ENCODE measurements at places on chromosomes 1 and 21.

GRCh38 chr21:28962465-28962864, 30.2 kb downstream of the LTN1 start:
- no peak for DNase-seq

DNA sequence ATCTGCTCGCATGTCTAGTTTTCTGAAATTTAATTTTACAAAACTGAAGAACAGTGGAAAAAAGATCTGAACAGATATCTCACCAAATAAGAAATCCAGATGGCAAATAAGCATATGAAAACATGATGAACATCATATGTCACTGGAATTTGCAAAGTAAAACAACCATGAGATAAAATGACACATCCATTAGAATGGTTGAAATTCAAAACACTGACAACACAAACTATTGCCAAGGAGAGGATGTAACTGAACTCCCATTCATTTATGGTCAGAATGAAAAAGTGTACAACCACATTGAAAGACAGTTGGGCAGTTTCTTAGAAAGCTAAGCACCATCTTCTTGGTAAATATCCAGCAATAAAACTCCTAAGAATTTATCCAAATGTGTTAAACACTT, 312.7 kb upstream of the NCAM2 start:
- no peak for DNase-seq

DNA sequence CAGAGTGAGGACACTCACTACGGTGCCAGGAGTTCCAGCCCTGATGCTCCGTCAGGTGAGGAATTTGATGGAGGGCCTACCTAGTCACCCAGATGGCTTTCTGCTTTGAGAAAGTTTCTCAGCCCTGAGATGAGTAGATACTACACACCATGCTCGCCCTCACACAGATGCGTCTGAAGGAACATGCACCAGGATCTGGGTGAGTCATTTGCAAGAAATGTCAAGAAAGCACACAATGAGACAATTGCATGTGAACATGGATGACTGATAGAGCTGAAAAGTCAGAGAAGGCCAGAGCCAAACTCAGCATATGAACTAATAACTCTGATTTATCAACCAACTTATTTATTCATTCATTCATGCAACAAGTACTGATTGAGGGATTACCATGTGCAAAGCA, 483.9 kb downstream of the OMA1 start:
- DNase-seq: no peak

- DNase-seq: no peak
Measured at GRCh38 chr1:181405584-181405983, 77.7 kb upstream of the CACNA1E start.

- no peak for DNase-seq
Measured at GRCh38 chr1:53583868-53584776, 124.9 kb downstream of the DMRTB1 start.

DNA sequence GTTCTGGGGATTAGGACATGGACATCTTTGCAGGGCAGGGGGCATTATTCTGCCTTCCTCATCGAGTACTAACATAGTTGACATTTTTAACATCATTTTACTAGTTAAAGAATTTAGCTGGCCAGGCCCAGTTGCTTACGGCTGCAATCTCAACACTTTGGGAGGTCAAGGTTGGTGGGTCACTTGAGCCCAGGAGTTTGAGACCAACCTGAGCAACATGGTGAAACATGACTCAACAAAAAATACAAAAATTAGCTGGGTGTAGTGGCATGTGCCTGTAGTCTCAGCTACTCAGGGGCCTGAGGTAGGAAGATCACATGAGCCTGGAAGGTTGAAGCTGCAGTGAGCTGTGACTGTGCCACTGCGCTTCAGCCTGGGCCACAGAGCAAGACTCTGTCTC, 29.8 kb upstream of the THEM4 start:
- DNase-seq: no peak

GRCh38 chr1:110004583-110004982, 20.0 kb downstream of the AHCYL1 start:
- DNase-seq: no peak

- no peak for DNase-seq
Measured at GRCh38 chr1:86149591-86149990, 7.0 kb downstream of the COL24A1 start.

DNA sequence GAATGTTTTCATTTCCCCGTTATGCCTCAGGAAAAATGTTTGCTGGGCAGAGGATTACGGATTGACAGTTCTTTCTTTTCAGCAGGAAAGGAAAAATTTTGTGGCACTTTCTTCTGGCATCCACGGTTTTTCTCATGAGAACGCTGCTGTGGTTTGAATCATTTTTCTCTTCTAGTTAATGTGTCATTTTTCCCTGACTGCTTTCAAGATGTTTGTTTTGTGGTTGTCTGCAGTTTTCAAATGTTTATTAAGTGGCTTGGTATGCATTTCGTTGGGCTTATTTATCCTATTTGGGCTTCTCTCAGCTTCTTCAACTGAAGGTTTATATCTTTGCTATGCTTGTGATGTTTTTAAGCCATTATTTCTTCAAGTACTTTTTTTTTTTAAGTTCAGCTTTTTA, 359.0 kb downstream of the RGS7 start:
- DNase-seq: no peak

- peak; percentile 86 for DNase-seq
Measured at GRCh38 chr1:151909167-151910149, at the start of gene THEM4. THEM4 (minus strand) TSS chr1:151909511; CDS start chr1:151909458, 53 bp downstream.

- no peak for DNase-seq
Measured at GRCh38 chr1:1198423-1199140, 7.8 kb downstream of the TNFRSF18 start.

DNA sequence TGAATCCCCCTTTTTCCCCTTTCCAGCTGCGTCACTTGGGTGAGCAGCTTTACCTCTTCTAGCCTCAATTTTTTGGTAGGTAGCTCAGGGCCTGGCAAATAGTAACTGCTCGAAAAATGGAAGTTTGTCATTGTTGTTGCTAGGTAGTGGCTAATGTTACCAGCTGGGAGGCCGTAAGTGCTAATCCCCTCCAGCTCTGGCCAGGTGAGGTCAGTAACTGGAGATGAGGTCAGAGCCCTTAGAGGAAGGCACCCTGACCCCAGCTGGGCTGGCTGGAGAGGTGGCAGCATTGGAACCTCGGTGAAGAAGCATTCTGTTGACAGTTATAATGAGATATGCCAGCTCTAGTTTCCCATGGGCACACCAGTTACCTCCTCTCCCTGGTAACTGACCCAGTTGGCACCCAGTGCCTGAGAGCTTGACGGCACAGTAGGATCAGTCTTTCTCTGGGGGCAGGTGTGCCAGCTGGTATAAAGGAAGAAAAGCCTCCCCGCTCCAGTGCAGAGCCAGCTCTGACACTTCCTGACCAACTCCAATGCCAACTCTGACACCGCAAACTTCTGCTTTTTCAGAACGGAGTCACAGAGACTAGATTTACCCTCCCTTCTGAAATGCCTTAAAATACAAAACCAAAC, 35.0 kb upstream of the SLC2A1 start:
- no peak for DNase-seq

GRCh38 chr1:245823408-245824147, 668.8 kb downstream of the KIF26B start:
- DNase-seq: no peak

DNA sequence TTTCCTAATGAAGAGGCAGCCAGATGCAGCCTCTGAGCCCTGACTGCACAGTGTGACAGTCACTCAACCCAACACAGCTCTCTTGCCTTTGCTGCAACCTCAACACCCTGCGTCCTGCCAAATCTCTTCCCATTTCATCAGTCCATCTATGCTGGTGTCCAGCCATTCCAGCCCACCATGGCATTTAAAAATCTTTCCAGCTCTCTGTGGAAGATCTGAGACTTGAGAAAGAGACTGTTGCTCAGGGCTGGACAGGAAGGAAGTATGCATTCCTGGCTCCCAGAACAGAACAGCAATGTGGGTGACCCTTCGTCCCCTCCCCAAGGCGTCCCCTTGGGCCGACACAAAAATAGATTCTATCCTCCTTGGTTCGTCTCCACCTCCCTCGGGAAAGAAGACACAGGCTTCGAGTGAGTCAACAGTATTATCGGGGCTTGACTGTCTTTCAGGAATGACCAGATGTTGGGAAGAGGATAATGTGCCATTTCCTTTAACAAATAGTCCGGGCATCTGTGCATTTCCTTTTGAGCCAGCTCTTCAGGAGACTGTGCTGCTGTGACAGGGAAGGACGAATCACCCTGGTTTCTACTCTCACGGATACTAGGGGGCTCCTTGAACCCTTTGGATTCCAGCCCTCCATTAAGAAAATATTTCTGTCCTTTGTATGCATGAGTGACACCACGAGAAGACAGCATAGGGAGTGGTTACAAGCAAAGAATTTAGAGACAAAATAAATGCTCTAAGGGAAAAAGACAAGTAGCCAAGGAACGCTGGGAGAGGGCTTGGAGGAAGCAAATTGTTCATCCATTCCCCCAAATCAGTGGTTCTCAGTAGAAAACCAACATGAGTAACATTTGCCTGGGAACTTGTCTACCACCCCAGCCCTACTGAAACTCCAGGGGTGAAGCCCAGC, 111.4 kb upstream of the CDC42BPA start:
- no peak for DNase-seq

- no peak for DNase-seq
Measured at GRCh38 chr21:39159342-39160063, 23.7 kb downstream of the PSMG1 start.

DNA sequence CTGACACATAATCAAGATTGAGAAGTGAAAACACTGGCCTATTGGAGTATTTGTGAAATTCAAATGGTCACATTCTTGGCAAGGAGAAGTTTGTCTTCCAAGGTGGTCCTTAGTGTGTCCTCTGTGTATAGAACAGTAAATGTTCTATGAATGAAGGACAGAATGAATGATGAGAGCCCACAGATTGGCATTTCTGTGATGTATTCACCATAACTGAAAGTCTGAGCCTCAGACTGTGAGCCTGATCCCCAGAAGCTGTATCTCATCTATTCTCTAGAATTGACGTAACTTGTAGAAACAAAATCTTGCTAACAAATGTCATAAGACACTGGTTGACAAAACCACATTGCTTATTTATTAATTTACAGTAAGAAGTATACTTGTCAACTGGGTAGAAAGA, 111.5 kb upstream of the ETV3 start:
- DNase-seq: no peak

GRCh38 chr1:173392895-173393658, 84.1 kb upstream of the PRDX6 start:
- no peak for DNase-seq

DNA sequence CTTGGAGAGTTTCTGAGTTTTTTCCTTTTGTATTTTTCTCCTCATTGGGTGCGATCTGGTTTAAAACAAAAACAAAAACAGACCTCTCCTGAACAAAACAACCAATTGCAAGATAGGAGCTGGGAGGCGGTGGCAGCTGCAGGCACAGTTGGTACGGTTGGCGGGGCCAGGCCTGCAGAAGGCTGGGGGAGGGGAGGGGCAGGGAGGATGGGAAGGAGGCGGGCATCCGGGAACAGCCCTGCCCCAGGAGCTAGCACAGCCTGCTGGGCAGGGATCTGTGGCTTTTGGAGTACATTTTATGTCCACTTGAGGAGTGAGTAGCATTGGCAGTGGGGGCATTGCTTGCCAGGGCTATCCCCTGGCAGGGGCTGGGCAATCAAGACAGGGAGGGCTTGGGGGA, 5.2 kb downstream of the CAPN9 start:
- no peak for DNase-seq

DNA sequence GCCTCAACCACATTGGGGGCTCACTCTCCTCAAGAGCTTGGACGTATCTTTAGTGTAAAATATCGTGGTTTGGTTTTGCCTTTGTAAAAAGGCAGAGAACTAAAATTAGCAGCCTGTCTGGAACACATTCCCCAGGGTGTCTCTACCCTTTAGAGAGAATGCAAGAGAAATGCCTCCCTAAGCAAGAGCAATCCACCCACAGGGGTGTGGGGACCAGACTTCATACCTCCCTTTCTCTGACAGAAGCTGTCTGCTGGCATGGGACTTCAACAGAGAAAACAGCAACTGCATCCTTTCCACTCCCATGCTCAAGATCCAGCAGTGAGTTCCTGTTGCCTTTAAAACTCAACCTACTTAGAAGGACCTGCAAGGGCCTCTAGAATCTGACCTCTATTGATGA, 27.9 kb upstream of the TNR start:
- DNase-seq: no peak

DNA sequence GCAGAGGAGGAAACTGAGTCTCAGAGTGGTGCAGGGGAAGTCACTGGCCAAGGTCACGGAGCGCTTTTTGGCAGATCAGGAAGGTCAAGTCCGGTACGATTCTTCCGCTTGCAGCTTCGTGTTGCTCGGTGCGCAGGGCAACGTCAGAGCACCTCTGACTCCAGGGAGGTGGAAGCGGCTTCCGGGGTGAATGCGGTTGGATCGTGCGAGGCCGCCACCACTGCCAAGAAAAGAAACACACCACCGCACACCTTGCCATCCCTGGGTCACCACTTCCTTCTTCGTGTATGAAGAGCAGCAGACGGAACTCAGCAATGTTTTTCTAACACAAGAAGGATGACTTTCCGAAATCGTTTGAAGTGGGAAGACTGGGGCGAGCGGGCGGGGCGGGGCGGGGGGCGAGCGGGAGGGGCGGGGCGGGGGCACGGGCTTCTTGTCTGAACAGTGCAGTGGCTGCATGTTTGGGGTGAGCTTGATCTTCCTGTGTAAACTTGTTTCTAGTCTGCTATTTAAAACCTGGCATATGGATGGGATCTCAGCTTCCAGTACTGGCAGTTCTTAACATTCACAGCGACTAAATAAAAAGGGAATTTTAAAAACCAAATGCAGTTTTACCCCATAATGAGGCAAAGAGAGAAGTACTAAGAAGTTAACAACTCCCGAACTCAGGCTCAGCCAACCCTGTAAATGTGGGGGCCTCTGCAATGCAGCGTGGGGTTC, 300.0 kb downstream of the RRAGC start:
- DNase-seq: peak; percentile 58

- DNase-seq: no peak
Measured at GRCh38 chr1:21936366-21937031, 611 bp downstream of the HSPG2 start.

GRCh38 chr1:65399003-65399402, 21.5 kb upstream of the LEPR start:
- DNase-seq: no peak

DNA sequence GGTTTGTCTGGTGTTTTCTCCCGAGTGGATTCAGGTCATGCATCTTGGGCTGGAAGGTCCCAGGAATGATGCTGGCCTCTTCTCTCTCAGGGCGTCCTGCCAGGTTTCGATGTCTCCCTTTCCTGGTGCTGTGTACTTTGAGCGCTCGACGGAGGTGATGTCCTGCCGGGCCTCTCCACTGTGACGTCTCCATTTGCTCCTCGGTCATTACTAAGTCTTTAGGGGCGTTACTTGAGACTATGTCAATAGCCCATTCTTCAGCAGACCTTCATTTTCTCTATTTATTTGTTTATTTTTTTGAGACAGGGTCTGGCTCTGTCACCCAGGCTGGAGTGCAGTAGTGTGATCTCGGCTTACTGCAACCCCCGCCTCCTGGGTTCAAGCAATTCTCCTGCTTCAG, 37.2 kb upstream of the TNFRSF1B start:
- no peak for DNase-seq

- DNase-seq: no peak
Measured at GRCh38 chr1:233946724-233947123, 42.2 kb downstream of the SLC35F3 start.

Measured in activated CD8-positive, alpha-beta memory T cell treated with anti-CD3 and anti-CD28 coated beads for 1 hour (primary cell).